GM04503 (cell line): ENCODE measurements at places on chromosomes 1 and 21.

DNA sequence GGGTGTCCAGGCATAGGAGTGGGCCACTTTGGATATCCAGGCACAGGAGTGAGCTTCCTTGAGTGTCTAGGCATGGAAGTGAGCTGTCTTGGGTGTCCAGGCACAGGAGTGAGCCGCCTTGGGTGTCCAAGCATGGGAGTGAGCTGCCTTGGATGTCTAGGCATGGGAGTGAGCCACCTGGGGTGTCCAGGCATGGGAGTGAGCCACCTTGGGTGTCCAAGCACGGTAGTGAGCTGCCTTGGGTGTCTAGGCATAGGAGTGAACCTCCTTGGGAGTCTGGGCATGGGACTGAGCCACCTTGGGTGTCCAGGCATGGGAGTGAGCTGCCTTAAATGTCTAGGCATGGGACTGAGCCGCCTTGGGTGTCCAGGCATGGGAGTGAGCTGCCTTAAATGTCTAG, 146.3 kb downstream of the C1orf94 start:
- DNase-seq: no peak

- no peak for DNase-seq
These were observed 273.1 kb upstream of the SNX7 start for GRCh38 chr1:98388441-98388840.

- DNase-seq: no peak
These were observed 29.0 kb upstream of the PPM1J start for GRCh38 chr1:112744009-112744578.

DNA sequence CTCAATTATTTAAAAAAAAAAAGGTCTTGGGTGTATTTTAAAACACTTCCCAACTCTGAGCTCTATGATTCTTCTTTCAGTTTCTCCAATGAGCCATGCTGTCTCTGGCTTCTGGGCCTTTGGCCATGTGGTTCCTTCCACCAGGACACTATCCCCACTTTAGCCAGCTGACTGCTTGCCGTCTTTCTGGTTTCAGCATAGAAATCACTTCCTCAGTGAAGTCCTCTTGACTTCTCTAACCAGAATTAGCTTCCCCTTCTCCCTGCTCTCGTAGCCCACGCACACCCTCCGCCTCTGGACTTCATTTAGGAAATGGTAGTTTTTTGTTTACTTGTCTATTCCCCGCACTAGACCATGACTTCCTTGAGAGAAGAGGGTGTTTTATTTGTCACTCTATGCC, 1.1 kb upstream of the DIO1 start:
- DNase-seq: no peak

GRCh38 chr1:236322566-236323409, 41.0 kb upstream of the ERO1B start:
- no peak for DNase-seq

DNA sequence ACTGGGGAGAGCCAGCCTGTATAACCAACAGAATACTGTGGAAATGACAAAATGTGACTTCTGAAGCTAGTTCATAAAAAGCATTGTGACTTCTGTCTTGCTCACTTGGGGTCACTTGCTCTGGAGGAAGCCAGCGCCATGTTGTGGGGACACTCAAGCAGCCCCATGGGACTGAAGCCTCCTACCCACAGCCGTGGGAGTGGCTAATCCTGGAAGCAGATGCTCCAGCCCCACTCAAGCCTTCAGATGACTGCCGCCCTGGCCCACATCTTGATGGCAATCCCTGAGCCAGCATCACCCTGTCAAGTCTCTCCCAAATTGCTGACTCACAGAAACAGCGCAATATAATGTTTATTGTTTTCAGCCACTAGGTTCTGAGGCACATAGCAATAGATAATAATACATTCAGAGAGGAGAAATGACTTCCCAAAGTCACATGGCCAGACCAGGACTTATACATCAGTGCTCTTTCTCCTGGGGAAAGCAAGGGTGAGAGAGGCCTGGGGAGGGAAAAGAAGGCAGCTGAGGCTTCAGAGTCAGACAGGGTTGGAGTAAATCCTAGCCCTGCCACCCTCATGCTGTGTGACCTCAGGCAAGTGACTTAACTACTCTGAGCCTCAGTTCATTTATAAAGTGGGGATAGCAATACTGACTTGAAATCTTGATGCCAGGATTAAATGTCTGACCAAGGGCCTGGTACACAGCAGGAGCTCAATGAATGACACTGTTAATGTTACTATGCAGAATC, 5.0 kb upstream of the TNFRSF8 start:
- no peak for DNase-seq

DNA sequence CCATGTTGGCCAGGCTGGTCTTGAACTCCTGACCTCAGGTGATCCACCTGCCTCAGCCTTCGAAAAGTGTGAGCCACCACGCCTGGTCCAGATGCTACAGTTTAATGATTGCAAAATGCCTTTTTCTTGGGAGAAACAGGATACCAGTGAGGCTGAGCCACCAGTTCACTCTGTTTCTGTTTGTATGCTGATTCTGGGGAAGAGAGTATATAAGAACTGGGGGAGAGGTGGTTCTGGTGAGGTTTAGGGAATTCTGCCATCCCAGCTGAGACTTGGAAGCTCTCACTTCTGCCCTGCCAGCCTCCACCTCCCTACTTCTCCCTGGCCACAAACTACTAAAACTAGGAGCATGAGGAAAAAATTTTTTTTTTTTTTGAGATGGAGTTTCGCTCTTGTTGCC, 8.1 kb upstream of the PMF1 start:
- DNase-seq: no peak

DNA sequence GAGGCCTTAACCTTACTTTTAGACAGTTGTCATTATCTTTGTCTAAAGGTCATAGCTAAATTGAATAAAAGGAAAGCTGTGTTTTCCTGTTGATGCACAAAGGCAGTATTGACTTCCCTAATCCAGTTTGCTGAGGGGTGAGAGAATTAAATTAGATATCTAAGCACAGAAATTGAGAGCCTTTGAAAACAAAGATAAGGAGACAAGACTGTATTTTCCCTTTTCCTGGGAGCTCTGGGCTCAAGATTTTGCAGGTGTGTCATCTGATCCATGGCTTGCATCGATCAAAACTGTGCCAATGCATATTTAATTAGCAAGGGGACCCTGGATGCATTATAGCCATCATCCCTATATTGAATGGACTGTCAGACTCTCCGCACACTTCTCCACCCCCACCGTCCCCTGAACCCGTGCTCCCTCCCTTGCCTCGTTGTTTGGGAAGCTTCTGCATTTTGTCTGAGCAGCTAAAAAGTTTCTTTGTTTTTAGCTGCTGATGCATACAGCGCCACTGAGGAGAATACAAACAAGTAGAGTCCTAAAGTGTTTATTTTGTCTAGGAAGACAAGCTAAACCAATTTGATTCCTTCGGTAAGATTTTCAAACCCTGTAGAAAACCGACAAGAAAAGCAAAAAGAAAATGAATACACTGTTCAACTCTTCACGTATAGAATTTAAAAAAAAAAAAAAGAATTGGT, 186.3 kb downstream of the NFIA start:
- no peak for DNase-seq

DNA sequence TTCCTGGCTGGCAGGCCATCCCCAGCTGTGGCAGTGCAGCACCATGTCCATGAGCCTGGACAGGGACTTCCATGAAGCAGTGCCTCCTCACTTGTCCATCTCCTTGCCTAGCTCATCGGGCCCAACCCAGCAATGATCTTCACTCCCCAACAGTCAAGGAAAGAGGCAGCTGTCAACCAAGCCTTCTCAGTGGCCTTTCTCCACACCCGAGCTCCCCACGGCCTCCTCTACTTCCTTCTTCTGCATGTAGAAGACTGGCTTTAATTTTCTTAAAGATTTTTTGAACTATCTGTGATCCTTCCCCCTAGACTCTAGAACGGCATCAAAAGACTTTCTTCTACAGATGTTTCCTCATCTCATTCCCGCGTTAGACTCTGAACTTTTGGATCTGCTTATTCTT, 65.5 kb upstream of the COA6 start:
- no peak for DNase-seq

DNA sequence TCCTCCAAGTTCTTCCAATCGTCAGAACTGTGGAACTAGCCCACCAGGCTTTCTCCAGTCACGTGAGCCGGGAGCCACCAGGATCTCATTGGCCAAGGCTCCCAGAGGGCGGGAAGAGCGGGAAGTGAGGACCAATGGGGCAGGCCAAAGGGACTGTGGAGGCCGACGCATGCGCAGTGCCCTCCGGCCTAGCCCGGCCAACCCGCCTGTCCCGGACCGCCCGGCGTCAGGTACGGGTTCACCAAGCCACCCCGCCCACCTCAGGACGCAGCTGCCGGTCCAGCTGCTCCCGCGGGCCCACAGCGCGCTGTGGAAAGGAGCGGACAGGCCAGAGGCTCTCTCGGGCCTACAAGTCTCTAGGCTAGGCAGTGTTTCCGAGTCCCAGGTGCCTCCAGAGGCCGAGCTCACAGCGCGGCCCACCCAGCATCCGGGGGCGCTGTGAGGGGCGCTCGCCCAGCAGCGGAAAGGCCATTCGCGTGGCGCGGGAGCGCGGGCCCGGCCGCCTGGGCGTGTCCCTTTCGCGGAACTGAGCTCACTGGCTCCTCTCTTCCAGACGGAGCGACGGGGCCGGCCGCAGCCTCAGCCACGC, 10.9 kb downstream of the OR14I1 start:
- no peak for DNase-seq

GRCh38 chr1:198598796-198599321, 40.0 kb upstream of the PTPRC start:
- no peak for DNase-seq

DNA sequence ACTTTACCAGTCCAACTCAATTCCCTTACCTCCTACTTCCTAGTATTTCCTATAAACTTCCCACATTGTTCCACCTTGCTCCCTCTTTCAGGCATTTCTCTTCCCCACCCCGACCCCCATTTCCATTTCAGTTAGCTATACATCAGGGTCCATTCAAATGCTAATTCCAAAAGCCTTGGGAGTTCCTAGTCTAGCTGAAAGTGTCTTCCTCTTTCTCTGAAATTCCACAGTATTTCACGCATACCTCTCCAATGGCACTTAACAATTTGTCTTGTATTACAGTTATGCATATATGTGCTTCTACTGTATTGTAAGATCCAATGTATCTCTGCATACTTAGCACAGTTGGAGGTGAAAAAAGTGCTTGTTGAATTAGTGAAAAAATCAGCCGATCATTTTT, 94.9 kb downstream of the ZNF644 start:
- DNase-seq: no peak

- no peak for DNase-seq
These were observed 3.8 kb downstream of the CNR2 start for GRCh38 chr1:23909412-23909811.

GRCh38 chr1:11920239-11920903, 5.9 kb downstream of the KIAA2013 start:
- no peak for DNase-seq

- DNase-seq: peak; percentile 94
These were observed 46.5 kb downstream of the KCNJ15 start for GRCh38 chr21:38303300-38303699.

DNA sequence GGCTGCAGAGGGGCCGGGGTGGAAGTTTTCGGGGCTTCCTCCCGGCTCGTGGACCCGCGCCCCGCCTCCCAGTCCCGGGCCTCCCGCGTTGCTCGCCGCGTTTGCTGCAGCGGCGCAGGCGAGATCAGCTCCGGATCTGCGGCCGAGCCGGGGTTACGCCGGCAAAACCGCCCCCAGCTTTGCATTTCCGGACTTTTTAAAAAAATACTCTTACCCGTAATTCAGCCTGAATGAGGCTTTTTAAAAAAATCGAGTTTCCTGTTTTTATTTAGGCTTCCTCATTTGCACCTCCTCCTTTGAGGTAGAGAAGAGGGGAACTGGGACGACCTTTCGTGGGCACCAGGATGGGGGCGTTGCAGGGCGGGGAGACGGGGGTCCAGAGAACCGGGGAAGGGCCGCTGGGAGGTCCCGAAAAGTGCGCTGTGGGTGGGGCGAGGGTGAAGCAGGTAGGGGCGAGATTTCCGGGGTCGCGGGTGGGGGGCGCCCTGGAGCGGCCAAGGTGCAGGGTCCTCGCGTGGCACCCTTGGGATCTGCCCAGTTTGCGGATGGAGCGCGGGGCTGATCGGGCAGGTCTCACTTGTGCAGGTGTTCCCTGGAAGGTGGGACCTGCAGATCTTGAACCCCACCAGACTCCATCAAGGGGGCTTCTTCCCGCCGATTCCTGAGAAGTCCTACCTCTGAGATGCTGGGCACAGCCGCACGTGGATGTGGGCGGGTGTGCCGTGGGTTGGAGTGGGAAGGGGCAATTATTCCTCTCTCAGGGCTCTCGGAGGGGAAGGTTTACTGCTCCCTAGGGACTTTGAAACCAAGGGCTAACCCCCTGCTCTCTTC, 1.1 kb downstream of the PIK3CD start:
- no peak for DNase-seq

- no peak for DNase-seq
These were observed 337.3 kb downstream of the PRDM2 start for GRCh38 chr1:14037101-14037847.

DNA sequence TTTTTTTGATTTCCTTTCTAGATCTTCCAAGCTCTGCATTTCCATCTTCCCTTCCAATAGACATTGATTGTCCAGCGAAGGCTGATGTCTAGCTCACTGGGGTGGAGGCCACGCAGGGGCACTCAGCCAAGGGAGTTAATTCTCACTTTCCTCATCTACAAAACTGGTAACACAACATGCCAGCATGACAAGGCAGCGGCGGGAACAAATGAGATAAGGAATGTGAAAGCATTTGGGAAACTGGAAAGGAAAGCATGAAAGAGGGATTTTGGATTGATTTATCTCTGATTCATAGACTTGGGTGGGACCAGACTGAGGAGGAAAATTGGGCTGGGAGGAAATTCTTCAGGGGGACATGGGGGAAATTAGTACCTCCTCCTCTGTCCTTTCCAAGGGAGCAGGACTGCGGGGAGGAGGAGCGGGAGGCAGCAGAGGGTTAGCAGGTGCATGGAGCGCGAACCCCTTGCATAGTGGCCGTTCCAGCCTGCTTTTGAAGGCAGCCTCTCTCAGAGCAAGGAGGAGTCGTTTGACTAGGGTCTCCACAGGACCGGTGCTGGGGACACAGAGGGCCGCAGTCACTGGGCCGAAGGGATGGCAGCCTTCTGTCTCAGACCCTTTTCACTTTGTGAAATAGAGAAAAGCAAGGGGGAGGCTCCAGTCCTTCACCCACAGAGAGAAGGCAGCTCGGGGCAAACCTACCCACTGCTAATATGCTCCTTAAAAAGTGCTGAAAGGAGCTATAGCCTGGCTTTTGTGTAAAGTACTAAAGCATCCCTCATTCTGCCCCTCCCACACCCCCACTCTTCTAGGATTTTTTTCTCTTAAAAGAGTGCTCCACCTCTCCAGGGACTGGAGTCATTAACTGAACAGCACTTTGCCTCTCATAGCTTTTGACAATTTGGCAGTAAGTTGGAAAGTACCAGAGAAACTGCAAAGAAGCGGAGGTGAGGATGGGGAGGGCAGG, 89.2 kb downstream of the PLXNA2 start:
- no peak for DNase-seq

GRCh38 chr1:52367272-52367671, 1.3 kb upstream of the CC2D1B start:
- DNase-seq: no peak

DNA sequence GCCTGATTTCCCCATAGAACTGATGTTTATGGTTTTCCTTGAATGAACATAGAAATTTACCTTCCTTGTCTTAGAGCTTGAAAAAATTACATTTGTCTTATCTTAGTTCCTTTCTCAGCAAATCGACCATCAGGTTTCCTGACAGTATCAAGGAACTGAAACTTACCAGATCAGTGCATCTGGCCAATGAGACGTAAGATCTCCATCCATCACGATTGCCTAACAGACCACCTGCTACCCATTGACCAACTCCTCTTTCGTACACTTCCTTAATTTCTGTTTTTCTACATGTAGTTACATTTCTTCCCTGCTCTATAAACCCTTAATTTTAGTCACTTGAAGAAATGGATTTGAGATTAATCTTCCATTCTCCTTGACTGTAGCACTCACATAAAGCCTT, 57.4 kb upstream of the TMPRSS15 start:
- DNase-seq: no peak

- peak; percentile 94 for DNase-seq
These were observed 7.2 kb downstream of the TUFT1 start for GRCh38 chr1:151547119-151547899.
